Anterior cingulate cortex (tissue), 58 donors: ENCODE measurements at places on chromosomes 5 and 9.
A peak's percentile ranks its signal among the peaks of the same experiment; 100 is the strongest.

DNA sequence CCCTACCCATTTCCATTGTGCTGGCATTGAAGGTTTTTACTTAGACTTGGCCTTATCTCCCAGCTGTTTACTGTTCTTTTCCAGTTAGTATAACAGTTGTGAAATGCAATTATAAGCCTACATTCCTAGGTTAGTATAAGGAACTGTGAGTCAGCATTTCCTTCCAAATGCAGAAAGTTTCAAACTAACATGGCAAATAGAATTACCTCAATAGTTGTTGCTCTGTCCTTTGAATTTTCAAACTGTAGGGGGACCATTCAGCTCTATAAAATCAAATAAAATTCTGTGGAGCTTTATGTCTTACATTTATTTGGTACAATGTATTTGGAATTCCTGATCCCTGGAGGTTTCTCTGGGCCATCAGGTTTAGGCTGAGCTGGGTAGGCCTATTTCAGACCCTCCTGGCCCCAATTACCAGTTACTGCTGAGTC lies 47.2 kb downstream of the ARHGEF28 start:
- DNase-seq: no peak

- no peak for DNase-seq
These were observed 31.0 kb upstream of the F2R start for GRCh38 chr5:76684756-76685519.

DNA sequence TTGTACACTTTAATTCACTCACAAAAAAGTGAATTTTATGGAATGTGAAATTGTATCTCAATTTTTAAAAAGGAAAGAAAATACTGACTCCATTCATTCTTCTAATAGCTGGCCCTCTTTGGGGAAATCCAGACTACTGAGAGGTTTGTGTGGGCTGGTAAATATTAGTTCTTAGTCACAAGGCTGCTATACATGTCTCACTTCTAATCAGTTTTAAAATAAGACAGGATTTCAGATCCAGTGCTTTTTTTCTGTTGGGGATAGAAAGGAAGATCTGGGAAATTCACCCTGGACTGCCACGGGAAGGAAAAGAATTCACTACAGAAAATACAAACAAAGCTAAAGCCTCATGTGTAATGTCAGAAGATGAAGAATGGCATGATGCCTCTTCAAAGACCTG lies 32.7 kb upstream of the ADAMTSL1 start:
- DNase-seq: no peak

DNA sequence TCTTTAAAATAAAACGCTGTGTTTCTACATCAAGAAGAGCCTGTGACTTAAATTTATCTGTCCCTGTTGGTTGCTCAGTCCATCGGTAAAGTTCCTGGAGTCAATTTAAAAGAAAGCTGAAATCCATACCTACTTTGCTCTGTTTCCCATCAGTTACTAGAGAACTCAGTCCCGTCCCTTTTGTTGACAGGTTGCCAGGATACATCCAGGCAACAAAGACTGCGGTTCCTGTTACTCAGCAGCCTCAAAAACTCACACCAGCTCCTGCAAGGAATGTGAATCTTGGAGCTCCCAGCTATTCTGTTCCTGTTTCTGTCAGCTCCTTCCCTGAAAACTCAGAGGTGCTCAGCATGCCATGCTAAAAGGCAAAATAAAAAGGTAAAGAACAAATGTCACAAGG lies at the start of gene ZNF474:
Gene ZNF474, plus strand, starts transcription at position 241 of the 400 bp plus-strand sequence. CDS start 22,445 bp downstream, outside the sequence.
- DNase-seq: no peak

DNA sequence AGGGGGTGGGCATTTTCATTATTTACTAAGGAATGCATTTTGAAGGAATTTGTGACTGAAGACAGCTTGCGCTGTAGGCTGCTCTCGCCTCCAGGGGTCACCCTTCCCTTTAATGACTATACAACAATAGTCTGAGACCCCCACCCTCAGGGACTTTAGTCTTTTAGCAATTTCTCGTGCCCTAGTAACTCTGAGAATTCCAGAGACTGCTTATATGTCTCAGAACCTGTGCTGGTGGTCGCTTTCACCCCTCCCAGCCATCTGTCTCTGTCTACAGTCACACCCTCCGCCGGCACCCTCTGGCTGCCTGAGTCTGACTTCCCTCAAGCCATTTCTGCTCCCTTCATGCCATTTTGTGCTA lies 671.4 kb downstream of the NR2F1-AS1 start:
- DNase-seq: no peak

DNA sequence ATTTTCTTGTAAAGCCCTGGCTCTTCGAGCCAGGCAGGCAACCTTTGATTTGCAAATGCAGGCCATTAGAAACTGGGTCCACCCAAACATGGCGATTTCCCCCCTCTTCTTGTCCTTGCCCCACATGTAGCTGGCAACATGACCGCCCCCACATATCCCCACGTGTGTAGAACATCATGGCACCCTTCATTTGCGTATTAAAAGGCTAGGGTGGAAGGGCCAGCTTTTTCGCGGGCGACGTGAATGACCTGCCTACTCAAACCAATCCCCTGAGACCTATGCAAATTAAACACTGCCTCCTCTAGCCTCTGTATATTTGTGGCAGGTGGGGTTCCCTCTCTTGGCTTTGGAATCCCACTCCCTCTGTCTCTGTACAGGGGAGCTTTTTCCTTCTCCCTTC lies 107.0 kb upstream of the CLINT1 start:
- DNase-seq: no peak

GRCh38 chr5:86737579-86737978 lies 119.8 kb downstream of the COX7C start:
- no peak for DNase-seq

GRCh38 chr5:136145030-136145429 lies 12.4 kb downstream of the SMAD5 start:
- no peak for DNase-seq

DNA sequence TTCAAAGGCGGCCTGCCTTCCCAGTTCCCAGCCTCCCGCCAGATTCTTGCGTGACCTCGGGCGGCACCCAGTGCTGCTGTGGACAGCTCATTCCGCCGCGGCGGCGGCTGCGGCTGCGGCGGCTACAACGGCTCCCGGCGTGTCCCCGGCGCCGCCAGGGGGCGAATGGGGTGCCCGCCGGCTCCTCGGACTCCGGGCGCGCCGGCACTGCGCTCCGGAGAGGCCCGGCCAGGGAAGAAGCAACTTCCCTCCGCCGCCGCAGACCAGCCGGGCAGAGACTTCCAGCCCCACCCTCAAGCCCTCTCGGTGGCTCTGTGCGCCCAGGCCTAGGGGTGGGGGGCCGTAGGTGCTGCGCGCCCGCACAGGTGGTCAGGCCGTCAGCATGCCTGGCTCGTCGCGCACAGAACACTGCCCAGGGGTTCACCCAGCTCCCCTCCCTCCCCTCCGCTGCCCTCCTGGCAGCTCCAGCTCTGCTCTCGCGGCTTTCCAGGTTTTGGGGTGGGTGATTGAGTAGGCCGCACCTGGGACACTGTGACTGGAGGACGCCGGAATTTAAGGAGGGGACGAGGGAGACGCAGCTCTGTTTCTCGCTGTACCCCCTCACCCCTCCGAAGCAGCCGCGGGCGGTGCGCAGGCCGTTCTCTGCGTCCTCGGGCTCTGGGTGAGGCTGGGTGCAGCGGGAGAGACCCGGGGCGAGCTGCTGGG lies 20.2 kb downstream of the IGIP start:
- peak; percentile 33 for DNase-seq

- no peak for DNase-seq
These were observed 49.0 kb downstream of the FAM78A start for GRCh38 chr9:131227112-131227958.

GRCh38 chr9:136920069-136920468 lies 24.5 kb downstream of the FBXW5 start:
- DNase-seq: no peak

DNA sequence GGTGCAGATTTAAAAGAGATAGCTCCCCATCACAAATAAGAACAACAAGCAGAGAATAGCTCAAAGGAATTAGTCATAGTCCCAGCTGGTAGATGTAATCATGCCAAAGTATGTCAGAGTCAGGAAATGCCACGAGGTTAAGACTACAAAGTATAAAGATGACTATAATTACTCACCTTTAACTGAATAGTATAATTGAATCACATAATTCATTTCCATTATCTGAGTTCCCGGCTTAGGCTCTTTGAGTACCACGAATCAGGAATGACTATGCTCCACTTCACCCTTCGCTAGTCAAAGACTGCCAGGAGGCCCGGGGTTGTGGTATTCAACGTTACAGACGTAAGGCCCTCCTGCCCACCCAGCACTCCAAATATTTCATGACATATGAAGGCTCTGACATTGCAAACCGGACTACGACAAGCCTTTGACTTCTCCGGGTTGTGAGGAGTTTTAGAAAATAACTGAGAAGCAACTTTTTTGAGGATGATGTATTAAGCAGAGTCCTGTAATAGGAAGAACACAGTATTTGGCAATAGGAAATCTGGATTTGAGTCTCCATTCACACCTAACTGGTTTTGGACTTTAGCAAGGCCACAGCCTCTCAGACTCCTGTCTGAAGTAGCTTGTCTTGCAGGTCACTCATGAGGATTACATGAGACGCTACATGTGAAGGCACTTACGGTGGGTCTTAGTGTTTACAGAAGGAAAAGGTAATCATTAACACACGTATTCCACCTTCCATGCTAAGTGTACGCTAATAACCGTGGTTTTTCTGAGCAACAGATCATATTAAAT lies 64.6 kb downstream of the ENC1 start:
- DNase-seq: no peak

GRCh38 chr5:31556461-31556860 lies 24.4 kb downstream of the C5orf22 start:
- DNase-seq: no peak

GRCh38 chr9:107308461-107308860 lies 25.4 kb downstream of the RAD23B start:
- DNase-seq: no peak

DNA sequence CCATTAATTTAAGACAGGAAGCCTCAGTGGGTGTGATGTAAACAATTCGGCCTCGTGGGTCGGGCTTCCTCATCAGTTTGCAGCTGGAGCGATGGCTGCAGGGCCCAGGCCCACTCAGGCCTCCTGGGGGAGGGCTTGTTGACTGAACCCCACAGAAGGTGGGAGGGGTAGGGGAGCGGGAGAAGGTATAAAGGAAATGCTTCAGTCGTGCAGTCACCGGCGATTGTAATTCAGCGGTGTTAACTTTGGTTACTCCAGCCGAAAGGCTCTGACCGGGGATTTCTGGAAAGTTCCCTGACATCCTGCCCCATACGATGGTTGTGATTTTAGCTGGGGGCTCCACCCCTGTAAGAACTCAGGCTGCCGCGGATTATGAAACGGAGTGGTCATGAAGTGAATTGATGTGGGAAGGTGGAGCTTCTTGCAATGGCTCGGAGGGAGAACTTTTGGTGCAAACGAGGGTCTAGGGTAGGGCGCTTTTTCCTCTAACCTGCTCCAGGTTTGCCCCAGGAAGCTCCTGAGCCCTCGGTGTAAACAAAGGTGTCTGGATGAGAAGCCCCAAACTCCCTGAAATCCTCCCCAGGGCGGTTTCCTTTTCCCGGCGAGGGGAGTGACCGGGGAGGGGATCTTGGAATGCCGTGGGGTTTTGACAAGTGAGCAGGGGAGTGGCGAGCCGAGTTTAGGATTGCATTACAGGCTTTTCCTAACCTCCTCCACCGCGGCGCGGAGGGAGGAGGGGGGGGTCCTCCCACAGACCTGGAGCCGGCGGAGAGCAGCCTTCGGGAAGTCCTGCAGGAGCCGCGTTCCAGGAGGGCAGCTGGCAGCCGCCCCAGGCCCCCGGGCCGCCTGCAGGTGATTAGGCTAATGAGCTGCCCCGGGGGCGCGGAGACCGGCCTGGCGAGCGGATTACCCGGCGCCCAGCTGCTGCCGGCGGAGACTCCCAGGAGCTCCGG lies 215.5 kb downstream of the PDZD2 start:
- peak; percentile 10 for DNase-seq

DNA sequence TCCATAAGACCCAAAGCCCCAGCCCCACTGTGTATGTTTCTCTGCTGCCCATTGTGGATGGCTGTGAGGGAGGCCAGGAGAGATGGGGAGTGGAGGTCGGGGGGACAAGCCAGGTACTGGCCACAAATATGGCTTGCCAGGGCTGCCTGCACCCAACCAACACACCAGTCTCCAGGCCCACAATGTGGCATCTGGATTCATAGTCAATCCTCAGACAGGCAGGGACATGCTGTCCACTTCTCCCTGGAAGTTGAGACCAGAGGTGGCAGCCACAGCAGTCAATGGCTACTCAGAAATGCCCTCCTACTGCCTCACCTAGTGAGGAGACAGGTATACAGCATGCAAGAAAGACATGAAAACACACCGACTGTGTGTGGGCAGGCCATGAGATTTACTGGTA lies 61.2 kb upstream of the SLC25A51 start:
- DNase-seq: no peak

GRCh38 chr5:4540375-4541173 lies 599.6 kb upstream of the ADAMTS16 start:
- DNase-seq: no peak

DNA sequence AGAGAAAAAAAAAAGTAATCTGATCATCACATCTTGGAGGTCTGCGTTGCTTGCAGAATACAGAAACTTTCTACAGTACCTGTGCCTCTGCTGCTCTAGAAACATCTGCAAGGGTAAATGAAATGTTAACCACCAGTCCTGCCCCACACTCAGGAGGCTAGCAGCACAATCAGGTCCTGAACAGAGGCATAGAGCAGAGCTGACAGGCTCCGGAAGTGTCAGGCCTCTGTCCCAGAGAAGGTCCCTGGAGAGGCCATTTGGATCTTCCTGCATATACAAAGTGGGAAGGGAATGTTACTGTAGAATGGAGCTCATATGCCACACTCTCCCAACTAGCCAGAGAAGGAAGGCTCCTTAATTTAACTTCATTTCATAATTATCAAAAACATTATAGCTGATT lies 7.2 kb downstream of the NRG2 start:
- no peak for DNase-seq

DNA sequence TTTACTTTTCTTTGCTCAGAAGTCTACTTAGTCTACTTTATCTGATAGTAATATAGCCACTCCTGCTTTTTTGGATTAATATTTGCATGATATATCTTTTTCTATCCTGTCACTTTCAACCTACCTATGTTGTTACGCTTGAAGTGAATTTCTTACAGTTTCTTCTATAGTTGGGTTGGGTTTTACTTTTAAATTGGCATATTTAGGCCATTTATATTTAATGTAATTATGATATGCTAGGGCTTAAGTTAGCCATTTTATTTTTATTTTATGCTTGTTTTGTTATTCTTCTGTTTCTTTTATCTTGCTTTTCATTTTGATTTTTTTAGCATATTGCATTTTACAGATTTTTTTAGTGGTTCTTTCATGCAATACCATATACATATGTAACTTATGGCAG lies 164.7 kb downstream of the AOPEP start:
- no peak for DNase-seq

GRCh38 chr5:42876375-42876844 lies 64.7 kb upstream of the SELENOP start:
- no peak for DNase-seq

DNA sequence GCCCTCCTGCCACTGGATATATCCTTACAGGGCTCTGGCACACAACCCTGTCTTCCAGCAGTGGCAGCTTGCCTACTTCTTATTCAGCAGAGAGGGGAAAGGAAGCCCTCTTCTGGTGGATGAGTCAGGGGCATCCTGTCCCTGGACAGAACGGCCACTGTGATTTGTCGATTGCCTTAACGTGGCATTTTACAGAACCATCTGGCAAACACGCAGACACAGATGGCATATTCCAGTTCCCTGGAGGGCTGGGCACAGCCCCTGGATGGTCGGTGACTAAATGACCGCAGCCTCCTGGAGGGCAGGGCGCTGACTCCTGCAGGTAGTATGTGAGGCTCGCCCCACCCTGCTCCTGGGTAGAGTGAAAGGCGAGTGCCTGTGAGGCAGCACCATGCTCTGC lies 62.1 kb downstream of the DCP2 start:
- DNase-seq: no peak

- no peak for DNase-seq
These were observed 38.4 kb downstream of the PRRX2 start for GRCh38 chr9:129703667-129704355.

- DNase-seq: no peak
These were observed 22.2 kb downstream of the JAKMIP2 start for GRCh38 chr5:147760086-147760875.
